ENCODE measurements at places on chromosomes 13 and 19. TPM values are rescaled to one million over a fixed set of nuclear protein-coding genes. Genes with fewer than 3 reads are reported as not detected.

KLK11 gene
- total RNA-seq: not detected

CEACAM7 gene
- not detected for total RNA-seq

WTIP gene
- 19.1 TPM for total RNA-seq

APC2 gene
- 0.20 TPM for total RNA-seq

PALM3 gene
- total RNA-seq: 0.37 TPM

SLITRK5 gene
- not detected for total RNA-seq

PSG2 gene
- not detected for total RNA-seq

VSIG10L gene
- total RNA-seq: 0.31 TPM

IZUMO2 gene
- total RNA-seq: not detected

ZNF98 gene
- not detected for total RNA-seq

ZNF225 gene
- total RNA-seq: 4.4 TPM

Measured in cardiac ventricle fibroblast (primary cell).